ENCODE measurements at places on chromosomes 11 and 22. TPM values are rescaled to one million over a fixed set of nuclear protein-coding genes. Genes with fewer than 3 reads are reported as not detected.
A peak's percentile ranks its signal among the peaks of the same experiment; 100 is the strongest.

DNA sequence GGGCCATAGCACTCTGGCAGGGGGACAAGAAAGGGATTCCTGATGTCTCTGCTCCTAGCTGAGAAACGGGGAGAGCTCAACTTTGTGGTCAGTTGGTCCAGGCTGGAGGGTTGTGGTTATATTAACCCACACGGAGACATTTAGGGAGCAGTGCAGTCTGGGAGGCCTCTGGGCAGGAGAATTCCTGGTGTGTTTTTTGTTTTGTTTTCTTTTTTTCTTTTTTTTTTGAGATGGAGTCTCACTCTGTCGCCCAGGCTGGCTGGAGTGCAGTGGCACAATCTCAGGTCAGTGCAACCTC lies 88.0 kb upstream of the SHISAL1 start:
- no peaks in the 10 kb centered on the region for H3K4me1 ChIP-seq
- H3K4me3 ChIP-seq: no peak overlapping the region
- DNase-seq: no peak
- no peak overlapping the region for H3K27ac ChIP-seq
- H3K27me3 ChIP-seq: no peaks in the 10 kb centered on the region

DNA sequence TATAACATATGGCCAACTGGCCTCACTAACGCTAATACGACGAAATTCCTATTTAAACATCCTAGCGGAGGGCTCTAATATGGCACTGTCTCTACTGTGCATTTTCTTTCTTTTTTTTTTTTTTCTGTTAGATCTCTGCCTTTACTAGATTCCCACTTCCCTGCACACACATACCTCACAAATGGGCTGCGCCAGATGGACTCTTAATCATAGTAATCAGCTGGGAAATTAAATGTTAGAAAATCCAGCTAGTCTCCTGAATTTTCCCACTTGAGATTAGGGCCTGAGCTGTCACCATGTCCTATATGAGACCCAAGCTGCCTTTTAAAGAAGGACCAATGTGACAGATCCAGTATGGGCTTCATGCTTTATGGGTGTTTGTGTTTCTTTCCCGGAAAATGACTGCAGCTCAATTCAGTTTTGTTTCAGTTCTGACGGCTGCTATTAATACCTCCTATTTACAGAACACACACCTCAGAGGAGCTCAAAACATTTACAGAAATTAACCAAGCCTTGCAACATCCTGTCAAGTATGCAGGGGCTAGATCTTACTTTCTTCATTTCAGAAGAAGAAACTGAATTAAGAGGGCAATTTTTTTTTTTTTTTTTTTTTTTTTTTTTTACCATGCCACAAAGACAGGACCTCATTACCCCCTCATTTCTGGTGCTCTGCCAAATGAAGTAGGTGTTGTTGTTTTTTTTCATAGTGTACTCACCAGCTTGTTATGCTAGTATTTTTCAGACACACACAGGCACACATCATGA lies 49.8 kb upstream of the BLID start:
- DNase-seq: no peak
- H3K27me3 ChIP-seq: no peaks in the 10 kb centered on the region
- H3K27ac ChIP-seq: no peak overlapping the region
- H3K4me1 ChIP-seq: no peaks in the 10 kb centered on the region

DNA sequence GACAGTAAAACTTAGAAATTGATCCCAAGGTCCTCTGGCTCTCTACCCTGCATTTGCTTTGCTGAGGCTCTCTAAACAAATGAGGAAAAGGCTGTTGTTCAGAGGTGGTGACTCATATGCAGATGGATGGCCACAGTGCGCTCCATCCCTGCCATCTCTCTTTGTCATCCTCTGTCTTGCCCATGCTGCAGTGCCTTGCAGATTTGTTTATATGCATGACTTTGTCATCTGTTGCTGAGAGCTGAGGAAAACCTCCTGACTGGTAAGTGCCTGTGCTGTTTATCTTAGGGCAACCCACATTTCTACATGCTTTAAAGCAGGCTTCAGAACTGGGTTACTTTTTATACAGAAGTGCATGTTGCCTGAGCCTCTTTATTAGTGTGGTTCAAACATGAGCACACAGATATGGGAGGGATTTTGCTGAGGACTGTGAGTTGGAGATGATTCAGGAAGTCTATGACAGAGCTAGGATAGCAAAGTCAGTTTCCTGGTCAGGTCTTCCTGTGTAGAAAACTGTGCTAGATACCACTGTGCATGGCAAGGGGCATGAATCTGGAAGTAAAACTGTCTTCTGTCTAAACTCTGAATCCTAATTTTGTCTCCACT lies 57.4 kb downstream of the JAM3 start:
- DNase-seq: no peak
- H3K27me3 ChIP-seq: peaks cover 18% of the 10 kb centered on the region
- no peak overlapping the region for H3K27ac ChIP-seq
- peaks cover 7% of the 10 kb centered on the region for H3K36me3 ChIP-seq
- peaks cover 31% of the 10 kb centered on the region for H3K4me1 ChIP-seq
- peak overlapping the region; percentile 6 for H3K4me3 ChIP-seq

DNA sequence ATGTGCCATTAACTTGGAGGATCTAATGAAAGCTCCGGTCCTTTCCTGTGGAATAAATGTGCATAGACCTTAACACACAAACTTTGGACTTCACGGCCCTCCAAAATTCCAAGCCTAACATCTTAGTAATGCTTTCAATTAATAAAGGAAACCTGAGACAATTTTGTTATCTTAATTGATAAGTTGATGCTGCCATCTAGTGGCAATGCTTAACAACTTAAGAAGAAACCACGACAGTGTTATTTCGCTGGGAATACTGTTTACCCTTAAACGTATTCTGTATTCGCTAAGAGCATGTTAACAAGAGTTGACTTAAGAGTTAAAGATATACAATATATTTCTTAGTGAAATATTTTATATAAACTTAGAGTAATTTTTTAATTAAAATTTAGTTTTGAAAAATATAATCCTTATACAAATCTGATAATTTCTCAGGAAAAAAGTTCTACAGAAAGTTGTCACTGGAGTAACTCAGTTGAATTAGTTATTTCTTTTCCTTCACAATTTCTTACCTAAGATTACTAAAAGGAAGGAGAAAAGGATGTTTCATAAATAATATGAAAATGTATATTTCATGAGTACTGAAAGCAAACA lies 35.0 kb upstream of the OR9G4 start:
- H3K4me3 ChIP-seq: no peak overlapping the region
- H3K4me1 ChIP-seq: no peaks in the 10 kb centered on the region
- no peaks in the 10 kb centered on the region for H3K36me3 ChIP-seq
- peak; percentile 25 for DNase-seq
- H3K27me3 ChIP-seq: peaks cover 8% of the 10 kb centered on the region

DNA sequence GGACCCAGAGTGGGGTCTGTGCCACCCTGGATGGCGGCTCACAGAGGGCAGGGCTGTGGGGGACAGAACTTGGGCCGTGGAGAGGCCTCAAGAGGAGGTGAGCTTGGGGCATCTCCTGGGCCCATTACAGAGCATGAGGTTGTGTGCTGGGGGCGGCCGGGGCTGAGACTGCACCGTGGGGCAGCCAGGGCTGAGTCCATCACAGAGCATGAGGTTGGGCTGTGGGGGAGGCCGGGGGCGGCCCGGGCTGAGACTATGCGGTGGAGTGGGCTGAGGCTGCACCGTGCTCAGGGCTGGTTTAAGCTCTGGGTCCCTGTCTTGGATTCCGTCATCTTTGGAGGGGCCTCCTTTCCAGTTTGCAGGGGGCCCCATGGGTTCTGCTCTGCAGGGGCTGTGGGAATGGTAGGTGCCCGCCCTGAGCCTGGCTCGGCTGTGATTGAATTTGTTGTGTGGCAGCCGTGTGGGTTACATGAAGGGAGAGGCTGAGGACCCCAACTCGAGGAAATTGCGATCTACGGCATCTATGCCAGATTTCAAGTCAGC lies 38.1 kb upstream of the MUC5AC start:
- H3K36me3 ChIP-seq: no peaks in the 10 kb centered on the region
- DNase-seq: no peak
- no peak overlapping the region for H3K27ac ChIP-seq

GRCh38 chr22:22714600-22715335 lies 70.4 kb downstream of the GGTLC2 start:
- no peaks in the 10 kb centered on the region for H3K4me1 ChIP-seq
- no peak for DNase-seq
- no peaks in the 10 kb centered on the region for H3K36me3 ChIP-seq
- H3K27me3 ChIP-seq: peaks cover 85% of the 10 kb centered on the region

DNA sequence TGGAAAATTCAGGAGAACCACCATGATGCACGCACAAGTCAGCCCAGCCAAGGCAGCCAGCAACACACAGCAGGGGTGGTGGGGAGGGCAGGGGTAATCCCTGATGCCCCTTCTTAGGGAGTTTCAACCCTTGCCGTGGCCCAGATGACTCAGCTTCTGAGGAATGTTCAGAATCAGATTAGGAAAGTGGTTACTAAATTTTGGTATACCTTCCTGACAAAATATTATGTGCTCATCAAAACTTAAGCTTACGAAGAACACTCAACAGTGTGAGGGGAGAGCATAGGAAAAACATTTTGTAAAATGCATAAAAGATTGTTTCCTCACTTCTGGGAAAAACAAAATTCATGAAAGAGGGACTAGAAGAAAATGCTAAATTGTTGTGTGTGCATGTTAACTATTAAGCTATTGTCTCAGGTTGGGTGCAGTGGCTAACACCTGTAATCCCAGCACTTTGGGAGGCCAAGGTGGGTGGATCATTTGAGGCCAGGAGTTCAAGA lies 32.1 kb downstream of the SERPIND1 start:
- H3K27me3 ChIP-seq: no peaks in the 10 kb centered on the region
- no peak for DNase-seq
- no peak overlapping the region for H3K4me3 ChIP-seq
- H3K27ac ChIP-seq: no peak overlapping the region
- H3K36me3 ChIP-seq: peaks cover 30% of the 10 kb centered on the region

- no peaks in the 10 kb centered on the region for H3K27me3 ChIP-seq
- no peak overlapping the region for H3K27ac ChIP-seq
- no peaks in the 10 kb centered on the region for H3K36me3 ChIP-seq
- peaks cover 9% of the 10 kb centered on the region for H3K4me1 ChIP-seq
Observed at GRCh38 chr11:75836417-75836816, 21.4 kb downstream of the UVRAG start.

DNA sequence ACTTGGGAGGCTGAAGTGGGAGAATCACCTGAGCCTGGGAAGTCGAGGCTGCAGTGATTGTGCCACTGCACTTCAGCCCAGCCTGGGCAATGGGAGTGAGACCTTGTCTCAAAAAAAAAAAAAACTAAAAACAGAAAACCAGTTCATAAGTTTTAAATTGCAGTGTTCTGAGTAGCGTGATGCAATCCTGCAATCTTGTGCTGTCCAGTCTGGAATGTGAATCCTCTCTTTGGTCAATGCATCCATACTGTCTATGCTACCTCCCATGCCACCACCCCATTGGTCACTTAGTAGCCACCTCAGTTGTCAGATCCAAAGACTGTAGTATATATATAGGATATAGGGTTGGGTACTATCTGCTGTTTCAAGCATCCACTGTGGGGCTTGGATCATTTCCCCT lies 11.1 kb downstream of the YAP1 start:
- DNase-seq: no peak
- peaks cover 50% of the 10 kb centered on the region for H3K4me1 ChIP-seq
- H3K27ac ChIP-seq: no peak overlapping the region
- H3K27me3 ChIP-seq: no peaks in the 10 kb centered on the region
- H3K36me3 ChIP-seq: peaks cover 31% of the 10 kb centered on the region

GRCh38 chr11:111444040-111444439 lies 65.0 kb upstream of the POU2AF1 start:
- no peak for DNase-seq
- no peaks in the 10 kb centered on the region for H3K36me3 ChIP-seq

GRCh38 chr22:37316405-37316804 lies 34.1 kb downstream of the CYTH4 start:
- H3K36me3 ChIP-seq: no peaks in the 10 kb centered on the region
- no peak overlapping the region for H3K4me3 ChIP-seq
- peaks cover 31% of the 10 kb centered on the region for H3K27me3 ChIP-seq
- H3K4me1 ChIP-seq: no peaks in the 10 kb centered on the region

- H3K27me3 ChIP-seq: no peaks in the 10 kb centered on the region
- H3K27ac ChIP-seq: no peak overlapping the region
- peaks cover 8% of the 10 kb centered on the region for H3K4me1 ChIP-seq
Observed at GRCh38 chr11:7651700-7652099, 21.6 kb downstream of the CYB5R2 start.

DNA sequence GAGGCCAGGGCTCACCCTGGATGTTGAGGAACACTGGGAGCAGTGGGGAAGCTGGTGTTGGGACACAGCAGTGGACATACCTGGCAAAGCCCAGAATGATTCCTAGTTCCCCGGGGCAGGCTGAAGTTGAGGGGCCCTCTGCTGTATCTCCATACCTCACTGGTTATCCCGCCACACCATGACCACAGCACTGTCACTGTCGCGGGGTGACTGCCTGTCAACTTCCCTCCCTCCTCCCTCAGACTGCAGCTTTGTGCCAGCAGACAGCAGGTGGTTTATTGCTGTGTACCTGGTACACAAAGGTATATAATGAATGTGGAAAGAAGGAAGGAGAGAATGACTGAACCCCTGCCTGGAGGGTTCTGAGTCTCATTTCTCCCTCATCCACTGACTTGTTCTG lies 318.7 kb downstream of the TMEM135 start:
- no peaks in the 10 kb centered on the region for H3K27me3 ChIP-seq
- no peak for DNase-seq
- H3K4me1 ChIP-seq: peaks cover 7% of the 10 kb centered on the region
- no peaks in the 10 kb centered on the region for H3K36me3 ChIP-seq
- no peak overlapping the region for H3K27ac ChIP-seq

GRCh38 chr11:121086866-121087265 lies 14.2 kb upstream of the TECTA start:
- no peaks in the 10 kb centered on the region for H3K27me3 ChIP-seq
- no peak overlapping the region for H3K4me3 ChIP-seq
- H3K4me1 ChIP-seq: peaks cover 14% of the 10 kb centered on the region
- H3K27ac ChIP-seq: peak overlapping the region; percentile 10

DNA sequence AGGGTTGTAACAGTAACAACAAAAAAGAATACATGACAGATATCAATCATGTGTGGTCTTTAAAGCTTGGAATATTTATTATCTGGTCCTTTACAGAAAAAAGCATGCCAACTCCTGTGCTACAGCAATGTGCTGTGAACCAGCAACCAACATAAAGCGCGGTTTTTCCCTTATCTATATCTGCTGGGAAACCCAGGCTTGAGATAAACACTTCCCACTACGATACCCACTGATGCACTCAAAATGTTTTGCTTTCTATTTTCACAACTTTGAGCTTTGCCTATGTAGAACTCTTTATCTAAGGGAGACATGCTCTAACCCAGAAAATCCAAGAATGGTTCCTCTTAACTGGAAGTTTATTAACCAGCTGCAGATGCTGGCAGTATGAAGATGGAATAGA lies 19.0 kb downstream of the ZBED5 start:
- no peak overlapping the region for H3K4me3 ChIP-seq
- no peaks in the 10 kb centered on the region for H3K27me3 ChIP-seq
- H3K27ac ChIP-seq: no peak overlapping the region
- H3K36me3 ChIP-seq: peaks cover 3% of the 10 kb centered on the region
- DNase-seq: no peak

TREH gene
- total RNA-seq: not detected

RELT gene
- 18.4 TPM for total RNA-seq

CNGA4 gene
- not detected for total RNA-seq

GUCY1A2 gene
- total RNA-seq: 4.0 TPM

SLC5A12 gene
- total RNA-seq: 3.4 TPM

FOSL1 gene
- 4.7 TPM for total RNA-seq

CBX7 gene
- total RNA-seq: 2.3 TPM

NCR3LG1 gene
- total RNA-seq: 18.8 TPM
